ENCODE measurements at places on chromosomes 13 and 19. TPM values are rescaled to one million over a fixed set of nuclear protein-coding genes. Genes with fewer than 3 reads are reported as not detected.
A peak's percentile ranks its signal among the peaks of the same experiment; 100 is the strongest.

KCNN1 gene
- 15.9 TPM for total RNA-seq

DGKH gene
- total RNA-seq: 11.5 TPM

ONECUT3 gene
- 0.25 TPM for total RNA-seq

GRWD1 gene
- 32.8 TPM for total RNA-seq

RDH8 gene
- 1.7 TPM for total RNA-seq

RNF113B gene
- 33.6 TPM for total RNA-seq

RASAL3 gene
- total RNA-seq: 1.4 TPM

TMC4 gene
- 0.31 TPM for total RNA-seq

PLPP2 gene
- total RNA-seq: 21.4 TPM

DNA sequence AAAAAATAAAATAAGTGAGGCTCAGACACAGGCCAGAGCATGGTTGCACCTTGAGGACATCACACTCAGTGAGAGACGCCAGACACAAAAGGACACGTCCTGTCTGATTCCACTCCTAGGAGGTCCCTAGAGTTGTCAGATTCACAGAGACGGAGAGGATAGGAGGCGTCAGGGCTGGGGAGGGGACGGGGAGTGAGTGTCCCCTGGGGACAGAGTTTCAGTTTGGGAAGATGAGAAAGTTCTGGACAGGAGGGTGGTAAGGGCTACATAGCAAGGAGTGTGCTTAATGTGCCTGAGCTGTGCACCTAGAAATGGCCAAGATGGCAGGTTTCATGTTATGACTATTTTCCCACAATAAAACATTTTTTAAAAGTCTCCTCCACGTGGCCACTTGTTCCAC lies 2.2 kb upstream of the GRIN3B start:
- H3K27me3 ChIP-seq: no peaks in the 10 kb centered on the region
- no peak for DNase-seq
- H3K36me3 ChIP-seq: no peaks in the 10 kb centered on the region
- no peak overlapping the region for H3K27ac ChIP-seq

DNA sequence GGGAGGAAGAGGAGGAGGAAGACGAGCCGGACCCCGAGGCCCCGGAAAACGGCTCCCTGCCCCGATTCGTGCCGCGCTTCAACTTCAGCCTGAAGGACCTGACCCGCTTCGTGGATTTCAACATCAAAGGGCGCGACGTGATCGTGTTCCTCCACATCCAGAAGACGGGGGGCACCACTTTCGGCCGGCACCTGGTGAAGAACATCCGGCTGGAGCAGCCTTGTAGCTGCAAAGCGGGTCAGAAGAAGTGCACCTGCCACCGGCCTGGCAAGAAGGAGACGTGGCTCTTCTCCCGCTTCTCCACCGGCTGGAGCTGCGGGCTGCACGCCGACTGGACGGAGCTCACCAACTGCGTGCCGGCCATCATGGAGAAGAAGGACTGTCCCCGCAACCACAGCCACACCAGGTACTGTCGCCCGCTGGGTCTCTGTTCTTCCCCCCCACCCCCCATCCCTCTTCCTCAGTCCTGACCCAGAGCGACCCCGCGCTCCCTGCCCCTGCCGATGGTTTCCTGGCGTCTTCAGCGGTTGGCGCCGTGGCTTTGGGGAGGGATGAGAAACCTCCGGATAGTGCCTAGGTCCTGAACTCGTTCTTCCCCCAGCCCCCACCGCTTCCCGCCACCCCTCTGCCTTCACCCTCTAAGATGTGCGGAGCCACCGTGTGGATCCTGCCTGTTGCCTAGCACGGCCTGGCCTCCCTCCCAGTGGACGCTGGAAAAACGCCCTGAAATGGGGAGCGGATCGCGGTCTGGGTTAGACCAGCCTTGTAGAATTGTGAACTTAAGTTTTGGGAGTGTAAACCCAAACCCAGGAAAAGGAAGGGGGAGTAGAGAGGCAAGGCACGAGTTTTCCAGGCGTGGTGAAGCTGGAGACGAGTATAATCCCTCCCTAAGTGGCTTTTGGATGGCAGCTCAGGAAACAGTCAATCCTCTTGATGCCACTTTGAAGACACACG lies 1.5 kb downstream of the HS6ST3 start:
- H3K4me3 ChIP-seq: peak overlapping the region; percentile 43
- DNase-seq: peak; percentile 23
- peaks cover 10% of the 10 kb centered on the region for H3K4me1 ChIP-seq
- H3K36me3 ChIP-seq: no peaks in the 10 kb centered on the region
- H3K27me3 ChIP-seq: no peaks in the 10 kb centered on the region

- no peaks in the 10 kb centered on the region for H3K4me1 ChIP-seq
- no peaks in the 10 kb centered on the region for H3K36me3 ChIP-seq
- H3K27ac ChIP-seq: no peak overlapping the region
- no peak for DNase-seq
- no peaks in the 10 kb centered on the region for H3K27me3 ChIP-seq
- no peak overlapping the region for H3K4me3 ChIP-seq
Observed at GRCh38 chr13:101792189-101792588, 339.7 kb downstream of the ITGBL1 start.

- no peak overlapping the region for H3K27ac ChIP-seq
- no peak for DNase-seq
- no peaks in the 10 kb centered on the region for H3K27me3 ChIP-seq
- H3K4me3 ChIP-seq: no peak overlapping the region
- peaks cover 20% of the 10 kb centered on the region for H3K4me1 ChIP-seq
Observed at GRCh38 chr19:1648920-1649541, 3.4 kb downstream of the TCF3 start.
